ENCODE measurements at places on chromosomes 13 and 19. TPM values are rescaled to one million over a fixed set of nuclear protein-coding genes. Genes with fewer than 3 reads are reported as not detected.

Gene MCEMP1
- total RNA-seq: 1.2 TPM

Gene PSG6
- not detected for total RNA-seq

Gene RUBCNL
- 0.30 TPM for total RNA-seq

Gene WASF3
- total RNA-seq: not detected

Gene ZNF613
- total RNA-seq: 1.5 TPM

Gene MYO1F
- total RNA-seq: 472 TPM

Gene ZNF208
- 8.6 TPM for total RNA-seq
